ENCODE measurements at places on chromosomes 3 and 15.
A peak's percentile ranks its signal among the peaks of the same experiment; 100 is the strongest.

DNA sequence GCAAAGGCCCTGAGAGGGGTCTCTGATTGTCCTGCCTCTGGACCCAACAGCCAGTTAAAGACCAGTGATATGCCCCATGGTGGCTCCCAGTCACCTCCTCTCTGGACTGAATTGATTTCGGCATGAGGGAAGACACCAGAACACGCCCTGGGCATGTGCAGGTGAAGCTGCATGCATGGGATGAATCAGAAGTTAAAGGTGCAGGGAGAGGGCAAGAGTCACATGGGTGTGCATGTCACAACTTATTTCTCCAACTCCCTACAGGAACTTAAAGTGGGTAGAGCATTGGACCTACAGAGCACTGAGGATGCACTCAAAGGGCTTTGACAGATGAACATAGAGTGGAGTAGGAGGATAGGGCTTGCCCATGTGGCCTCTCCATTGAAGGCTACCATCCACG is 16.9 kb upstream of the RHCG start:
- DNase-seq: no peak

DNA sequence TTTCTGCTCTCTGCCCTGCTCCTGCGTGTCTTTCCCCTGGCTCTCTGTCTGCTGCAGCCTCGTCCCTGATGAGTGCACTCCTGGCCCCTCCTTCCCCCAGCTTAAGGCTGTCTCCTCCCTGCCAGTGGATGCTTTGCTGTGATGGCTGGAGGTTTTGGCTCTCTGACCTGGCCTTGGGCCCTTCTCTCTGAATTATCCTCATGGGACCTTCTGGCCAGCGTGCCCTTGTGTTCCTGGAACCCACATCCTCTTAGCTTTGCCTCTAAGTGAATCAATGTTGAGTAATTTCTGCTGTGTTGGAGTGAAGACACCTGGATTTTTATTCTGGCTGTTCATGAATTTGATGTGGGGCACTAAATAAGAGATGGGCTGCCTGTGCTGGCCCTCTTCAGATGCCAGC is 9.8 kb upstream of the TNFAIP8L3 start:
- no peak for DNase-seq

DNA sequence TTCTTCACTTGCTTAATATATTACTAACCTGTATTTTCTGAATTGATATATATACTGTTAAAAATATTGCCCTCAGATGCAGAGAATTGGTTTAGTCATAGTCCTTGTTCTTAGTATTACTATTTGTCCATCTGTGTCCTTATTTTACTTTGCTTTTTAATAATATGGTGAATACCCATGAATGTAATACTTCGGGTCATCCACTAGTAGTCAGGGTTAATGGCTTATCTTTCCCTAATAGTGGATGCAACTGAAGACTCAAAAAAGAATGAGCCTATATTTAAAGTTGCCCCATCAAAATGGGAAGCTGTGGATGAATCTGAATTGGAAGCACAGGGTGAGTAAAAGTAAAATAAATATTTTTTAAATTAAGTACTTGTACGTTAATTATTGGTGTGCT is 36.5 kb downstream of the U2SURP start:
- no peak for DNase-seq

- DNase-seq: peak; percentile 4
These were observed 37.1 kb downstream of the SEC22C start for GRCh38 chr3:42544492-42545283.

- DNase-seq: no peak
These were observed 139.2 kb downstream of the TPRA1 start for GRCh38 chr3:127451321-127451720.

GRCh38 chr15:52291204-52291603 is 4.4 kb downstream of the MYO5C start:
- DNase-seq: no peak

GRCh38 chr3:73848173-73848906 is 223.6 kb upstream of the PDZRN3 start:
- peak; percentile 79 for DNase-seq

DNA sequence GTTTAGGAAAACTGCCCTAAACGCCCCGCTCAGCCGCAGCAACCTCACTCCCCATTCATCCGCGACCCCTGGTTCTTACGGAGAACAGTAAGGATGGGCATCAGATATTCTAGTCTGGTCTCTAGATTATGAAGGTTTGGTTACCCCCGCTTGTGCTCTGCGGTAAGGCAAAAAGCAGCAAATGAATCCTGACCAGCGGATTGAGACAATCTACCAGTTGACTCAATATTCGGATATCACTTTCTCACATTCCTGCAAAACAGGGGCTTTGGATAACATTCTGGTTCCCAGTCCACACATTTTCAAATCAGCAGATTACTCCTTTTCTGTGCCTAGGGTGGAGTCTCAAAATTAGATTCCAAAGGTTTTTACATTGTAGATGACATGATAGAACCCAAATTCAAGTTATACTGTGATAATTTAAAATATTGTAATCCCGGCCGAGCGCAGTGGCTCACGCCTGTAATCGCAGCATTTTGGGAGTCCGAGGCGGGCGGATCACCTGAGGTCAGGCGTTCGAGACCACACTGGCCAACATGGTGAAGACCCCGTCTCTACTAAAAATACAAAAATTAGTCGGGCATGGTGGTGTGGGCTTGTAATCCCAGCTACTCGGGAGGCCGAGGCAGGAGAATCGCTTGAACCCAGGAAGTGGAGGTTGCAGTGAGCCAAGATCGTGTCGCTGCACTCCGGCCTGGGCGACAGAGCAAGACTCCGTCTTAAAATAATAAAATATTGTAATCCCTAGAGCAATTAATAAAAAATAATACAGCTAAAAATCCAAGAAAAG is 1.1 kb upstream of the CYFIP1 start:
- DNase-seq: no peak

GRCh38 chr3:185313693-185314246 is 49.2 kb upstream of the MAP3K13 start:
- no peak for DNase-seq

DNA sequence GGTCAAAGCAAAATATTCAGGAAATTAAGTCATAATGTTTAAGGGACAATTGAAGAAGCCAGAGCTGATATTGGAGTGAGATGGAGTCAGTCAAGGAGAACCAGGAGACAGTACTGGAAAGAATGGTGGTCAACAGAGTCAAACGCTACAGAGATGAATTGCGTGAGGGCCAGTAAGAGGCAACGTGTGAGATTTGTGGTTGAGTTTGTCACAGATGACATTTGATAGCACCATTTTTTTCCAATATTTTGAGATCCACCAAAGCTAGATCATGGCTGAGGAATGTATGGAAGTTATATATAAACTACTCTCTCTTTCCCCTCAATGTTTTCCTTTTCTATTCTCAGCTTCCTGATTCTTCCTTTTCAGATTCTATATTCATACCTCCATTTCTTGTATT is 375.1 kb upstream of the ROBO2 start:
- DNase-seq: peak; percentile 30
